Astrocyte (in vitro differentiated cells and primary cell): ENCODE measurements at places on chromosomes 5 and 9.

GRCh38 chr5:150021491-150022157, 21.1 kb downstream of the HMGXB3 start:
- no peaks in the 10 kb centered on the region for H3K27me3 ChIP-seq
- H3K4me1 ChIP-seq, result peaks cover 37% of the 10 kb centered on the region
- H3K36me3 ChIP-seq, result peaks cover 56% of the 10 kb centered on the region
- peak overlapping the region; percentile 79 for H3K27ac ChIP-seq

DNA sequence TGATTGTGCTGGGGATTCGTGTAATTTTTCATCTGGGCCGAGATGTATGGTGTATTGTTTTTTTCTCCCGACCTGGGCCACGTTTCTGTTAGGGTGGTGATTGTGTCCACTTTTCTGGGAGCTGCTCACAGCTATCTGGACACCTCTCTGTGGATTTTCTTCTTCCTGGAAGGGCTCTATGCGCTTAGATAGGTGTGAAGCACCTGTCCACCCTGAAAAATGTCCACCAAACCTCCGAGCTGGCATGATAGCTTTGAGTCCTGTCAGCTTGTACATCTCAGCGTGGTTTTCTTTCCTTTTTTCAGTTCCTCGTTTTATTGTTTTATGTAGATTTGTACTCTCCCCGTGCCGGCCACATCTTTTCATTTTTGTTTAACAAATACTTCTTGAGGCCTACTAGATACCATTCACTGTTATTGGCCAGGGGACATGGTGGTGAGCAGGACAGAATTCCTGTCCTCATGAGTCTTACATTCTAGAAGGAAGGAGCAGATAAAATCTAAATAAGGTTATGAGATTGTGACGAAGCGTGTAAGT, 1.1 kb downstream of the UGCG start:
- H3K36me3 ChIP-seq, result no peaks in the 10 kb centered on the region
- no peaks in the 10 kb centered on the region for H3K27me3 ChIP-seq
- H3K27ac ChIP-seq, result peak overlapping the region; percentile 90
- H3K4me1 ChIP-seq, result peaks cover 12% of the 10 kb centered on the region

- peak overlapping the region; percentile 75 for H3K4me3 ChIP-seq
- no peaks in the 10 kb centered on the region for H3K27me3 ChIP-seq
- peaks cover 12% of the 10 kb centered on the region for H3K4me1 ChIP-seq
- no peaks in the 10 kb centered on the region for H3K36me3 ChIP-seq
- peak overlapping the region; percentile 17 for H3K27ac ChIP-seq
These were observed 294 bp downstream of the ADRB2 start for GRCh38 chr5:148826739-148827070.

DNA sequence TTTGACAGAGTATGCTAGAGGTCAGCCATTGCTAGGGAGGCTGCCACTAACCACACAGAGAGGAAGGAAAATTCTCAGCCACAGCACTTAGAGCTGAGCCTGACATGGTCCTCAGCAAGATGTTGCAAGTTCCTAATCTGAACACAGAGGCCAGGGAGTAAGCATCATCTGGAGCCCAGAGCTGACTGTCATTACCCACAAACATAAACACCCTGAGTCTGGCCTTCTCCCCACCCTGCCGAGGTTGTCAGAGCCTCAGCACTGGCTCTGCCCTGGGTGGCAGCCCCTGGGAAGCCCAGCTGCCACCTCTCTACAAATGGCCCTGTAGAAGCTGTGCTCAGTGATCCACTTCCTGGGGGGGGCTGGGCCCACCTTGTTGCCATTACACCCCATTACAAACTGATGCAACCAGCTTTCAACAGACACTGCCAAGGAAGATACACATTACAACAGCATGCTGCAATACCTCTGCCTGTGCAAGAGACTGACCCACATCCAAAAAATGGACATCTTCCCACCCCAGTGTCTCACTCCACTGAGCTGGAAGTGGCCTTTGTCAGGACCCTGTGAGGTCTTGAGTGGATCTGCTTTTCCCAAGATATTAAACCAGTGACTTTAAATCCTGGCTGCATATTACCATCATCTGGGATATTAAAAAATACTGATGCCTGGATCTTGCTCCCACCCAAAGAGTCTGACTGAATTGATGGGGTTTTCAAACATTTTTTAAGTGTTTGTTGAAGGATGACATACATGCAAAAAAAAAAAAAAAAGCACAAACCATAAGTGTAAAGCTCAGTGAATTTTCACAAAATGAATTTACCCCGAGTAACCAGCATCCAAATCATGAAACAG, 33.0 kb downstream of the IRF1 start:
- no peaks in the 10 kb centered on the region for H3K27me3 ChIP-seq
- peak; percentile 59 for DNase-seq
- H3K4me1 ChIP-seq, result peaks cover 42% of the 10 kb centered on the region
- no peaks in the 10 kb centered on the region for H3K36me3 ChIP-seq
- H3K4me3 ChIP-seq, result no peak overlapping the region

GRCh38 chr5:6592601-6593000, 40.2 kb downstream of the NSUN2 start:
- no peak overlapping the region for H3K4me3 ChIP-seq
- H3K27me3 ChIP-seq, result no peaks in the 10 kb centered on the region
- H3K36me3 ChIP-seq, result peaks cover 9% of the 10 kb centered on the region

DNA sequence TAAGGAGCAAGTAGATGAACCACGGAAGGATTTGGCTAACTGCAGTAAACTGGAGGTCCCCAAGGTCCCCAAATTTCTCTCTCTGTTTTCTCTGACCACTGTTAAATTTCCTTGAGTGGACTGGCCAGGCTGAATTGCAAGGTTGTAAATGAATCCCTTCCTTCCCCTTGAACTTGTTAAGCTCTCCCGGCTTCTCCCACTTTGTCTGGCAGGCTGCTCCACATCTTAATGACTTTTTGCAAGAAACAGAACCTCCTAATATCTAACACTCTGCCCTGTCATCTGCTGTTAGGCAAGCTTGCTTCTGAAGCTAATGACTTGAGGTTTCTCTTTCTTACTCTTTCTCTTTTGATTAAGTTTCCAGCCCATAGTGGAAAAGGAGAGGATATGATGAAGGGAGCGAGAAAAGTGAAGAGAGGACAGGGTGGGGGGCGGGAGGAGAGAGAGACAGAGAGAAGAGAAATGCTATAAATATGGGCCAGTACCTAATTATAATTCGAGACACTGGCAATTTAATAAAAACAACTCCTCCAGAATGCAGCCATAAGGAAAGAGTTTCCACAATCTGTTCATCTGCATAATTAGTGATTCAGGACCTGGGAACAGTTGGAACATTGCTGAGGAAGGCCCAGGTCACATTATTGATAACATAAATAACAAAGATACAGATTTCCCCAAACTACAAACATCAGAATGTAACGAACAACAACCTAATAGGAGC, 437.3 kb upstream of the MPDZ start:
- no peaks in the 10 kb centered on the region for H3K36me3 ChIP-seq
- peaks cover 34% of the 10 kb centered on the region for H3K4me1 ChIP-seq
- H3K27ac ChIP-seq, result no peak overlapping the region
- H3K27me3 ChIP-seq, result no peaks in the 10 kb centered on the region

DNA sequence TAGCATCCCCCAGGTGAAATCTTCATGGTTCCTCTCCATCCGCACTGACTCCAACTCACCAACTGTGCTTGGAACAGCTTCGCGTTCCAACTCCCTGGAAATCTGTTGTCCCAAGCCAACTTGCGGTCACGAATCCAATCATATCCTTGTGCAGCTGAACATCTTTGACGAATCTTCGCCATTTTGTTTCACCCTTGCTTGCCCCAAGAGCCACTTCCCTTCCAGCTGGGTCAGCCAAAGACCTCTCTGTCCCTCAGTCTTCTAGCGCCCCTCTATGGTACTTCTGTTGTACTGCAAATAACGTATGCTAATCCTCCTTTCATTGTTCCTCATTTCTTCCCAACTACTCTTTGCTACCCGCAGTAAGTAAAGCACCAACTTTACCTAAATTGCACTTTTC, 61.0 kb upstream of the TARS1 start:
- H3K36me3 ChIP-seq, result no peaks in the 10 kb centered on the region
- no peak for DNase-seq
- no peak overlapping the region for H3K4me3 ChIP-seq
- no peak overlapping the region for H3K27ac ChIP-seq
- no peaks in the 10 kb centered on the region for H3K4me1 ChIP-seq

DNA sequence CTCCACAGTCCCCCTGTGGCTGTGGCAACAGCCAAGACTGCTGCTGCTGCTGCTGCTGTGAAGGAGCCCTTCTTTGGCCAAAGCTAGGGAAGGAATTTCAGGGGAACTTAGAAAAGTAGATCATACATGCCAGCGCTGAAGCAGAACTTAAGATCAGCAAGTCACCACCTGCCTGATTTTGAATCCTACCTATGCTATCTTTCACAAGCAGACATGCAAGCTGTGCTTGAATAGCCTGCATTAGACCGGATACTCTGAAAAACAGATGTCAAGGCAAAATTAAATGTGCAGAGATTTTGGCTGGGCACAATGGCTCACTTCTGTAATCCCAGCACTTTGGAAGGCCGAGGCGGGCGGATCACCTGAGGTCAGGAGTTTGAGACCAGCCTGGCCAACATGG, 99.3 kb upstream of the ZNF366 start:
- no peaks in the 10 kb centered on the region for H3K36me3 ChIP-seq
- H3K27ac ChIP-seq, result no peak overlapping the region
- DNase-seq, result no peak
- no peak overlapping the region for H3K4me3 ChIP-seq

GRCh38 chr9:69371001-69371400, 46.0 kb downstream of the ENTREP1 start:
- peak; percentile 59 for DNase-seq
- peaks cover 14% of the 10 kb centered on the region for H3K4me1 ChIP-seq
- no peak overlapping the region for H3K4me3 ChIP-seq
- H3K27me3 ChIP-seq, result no peaks in the 10 kb centered on the region
- no peaks in the 10 kb centered on the region for H3K36me3 ChIP-seq

- H3K36me3 ChIP-seq, result no peaks in the 10 kb centered on the region
- H3K27me3 ChIP-seq, result peaks cover 6% of the 10 kb centered on the region
- peak; percentile 8 for DNase-seq
- no peak overlapping the region for H3K4me3 ChIP-seq
These were observed 3.4 kb downstream of the SLC6A19 start for GRCh38 chr5:1204693-1205242.

DNA sequence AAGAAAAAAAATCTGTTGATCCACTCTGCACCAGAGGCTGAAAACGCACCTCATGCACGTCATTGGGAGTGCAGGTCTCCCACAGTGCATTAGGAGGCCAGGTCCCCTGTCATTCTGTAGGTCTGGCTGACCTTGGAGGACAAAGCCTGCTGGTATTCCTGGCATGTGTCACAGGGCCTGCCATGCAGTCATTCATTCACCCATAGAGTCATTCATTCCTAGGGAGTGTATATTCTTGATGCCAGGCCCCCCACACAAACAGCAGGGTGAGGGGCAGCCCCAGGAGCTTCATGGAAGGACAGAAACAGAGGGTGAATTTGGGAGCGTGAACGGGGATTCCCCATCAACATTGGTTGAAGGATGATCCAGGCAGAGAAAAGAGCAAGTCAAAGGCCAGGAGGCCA, 2.2 kb downstream of the GBGT1 start:
- no peak overlapping the region for H3K27ac ChIP-seq
- H3K4me3 ChIP-seq, result no peak overlapping the region
- peaks cover 14% of the 10 kb centered on the region for H3K27me3 ChIP-seq
- DNase-seq, result no peak
- no peaks in the 10 kb centered on the region for H3K36me3 ChIP-seq
- peaks cover 2% of the 10 kb centered on the region for H3K4me1 ChIP-seq

DNA sequence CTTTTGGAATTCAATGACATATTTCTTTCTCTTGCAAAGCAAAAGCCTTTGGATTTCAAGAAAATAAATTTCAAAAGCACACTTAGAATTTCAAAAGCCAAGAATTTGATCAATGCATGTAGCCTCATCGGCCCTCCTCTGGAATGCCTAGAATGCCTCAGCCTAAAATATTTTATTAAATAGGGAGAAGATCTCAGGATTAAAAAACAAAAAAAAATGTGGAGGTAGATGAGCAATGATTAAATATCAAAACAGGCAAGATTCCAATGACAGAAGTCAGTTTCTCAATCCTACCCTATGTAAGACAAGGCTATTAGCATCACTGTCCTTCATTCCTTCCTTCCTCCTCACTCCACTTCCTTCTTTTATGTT, 169.0 kb downstream of the CDH6 start:
- no peaks in the 10 kb centered on the region for H3K36me3 ChIP-seq
- DNase-seq, result peak; percentile 37
- H3K4me1 ChIP-seq, result peaks cover 36% of the 10 kb centered on the region
- H3K4me3 ChIP-seq, result no peak overlapping the region
- H3K27me3 ChIP-seq, result no peaks in the 10 kb centered on the region

DNA sequence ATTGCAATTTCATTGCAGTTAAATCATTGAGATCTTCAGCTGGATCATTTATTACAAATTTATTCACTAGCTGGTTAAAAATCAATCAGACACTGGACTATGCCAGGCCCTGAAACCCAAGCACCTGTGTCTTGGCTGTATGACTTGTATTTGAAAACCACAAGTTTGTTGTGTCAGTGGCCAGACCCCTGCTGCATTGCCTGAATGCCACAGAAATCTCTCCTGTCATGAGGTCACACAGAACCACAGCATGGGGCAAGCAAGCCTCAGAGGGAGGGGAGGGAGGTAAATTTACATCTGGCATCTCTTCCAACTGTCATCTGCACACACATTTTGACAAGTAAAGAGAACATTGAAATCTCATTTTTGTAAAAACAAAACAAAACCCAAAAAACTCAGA, 90.0 kb downstream of the ARRDC3 start:
- H3K27me3 ChIP-seq, result no peaks in the 10 kb centered on the region
- no peak overlapping the region for H3K4me3 ChIP-seq
- H3K27ac ChIP-seq, result no peak overlapping the region

- no peak overlapping the region for H3K27ac ChIP-seq
- no peak overlapping the region for H3K4me3 ChIP-seq
- DNase-seq, result no peak
- no peaks in the 10 kb centered on the region for H3K36me3 ChIP-seq
- H3K4me1 ChIP-seq, result peaks cover 4% of the 10 kb centered on the region
These were observed 66.6 kb upstream of the IFNK start for GRCh38 chr9:27457445-27457844.

GRCh38 chr5:38719916-38720315, 125.9 kb upstream of the OSMR start:
- H3K4me1 ChIP-seq, result peaks cover 9% of the 10 kb centered on the region
- H3K4me3 ChIP-seq, result no peak overlapping the region
- DNase-seq, result peak; percentile 76
- H3K36me3 ChIP-seq, result no peaks in the 10 kb centered on the region

DNA sequence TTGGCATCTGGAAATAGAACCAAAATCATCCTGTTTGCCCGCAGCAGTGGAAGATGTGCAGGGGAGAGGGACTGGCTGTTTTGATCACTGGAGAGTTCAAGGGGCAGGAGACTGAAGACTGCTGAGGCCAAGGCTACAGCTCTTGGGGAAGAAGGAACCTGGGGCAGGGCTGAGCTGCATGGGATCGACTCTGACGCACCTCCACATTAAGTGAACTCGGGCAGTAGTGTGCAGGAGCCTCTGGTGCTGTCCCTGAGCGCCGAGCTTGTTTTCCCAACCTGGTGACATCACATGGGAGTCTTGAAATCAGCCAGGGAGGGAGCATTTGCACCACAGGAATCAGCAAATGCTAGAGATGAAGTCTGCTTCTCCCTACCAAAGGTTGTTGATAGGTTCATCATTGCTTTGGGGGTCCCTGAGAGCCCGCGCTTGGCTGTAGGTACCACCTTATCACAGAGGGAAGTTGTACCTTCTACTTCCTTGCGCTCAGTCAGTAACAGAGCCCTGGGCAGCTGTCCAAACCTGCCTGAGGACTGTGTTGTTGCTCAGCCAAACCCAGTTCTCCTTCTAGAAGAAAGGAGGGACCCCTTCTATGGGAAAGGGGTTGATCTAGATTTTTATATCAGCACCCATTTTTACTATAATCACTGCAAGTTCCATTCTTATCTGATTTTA, 52.3 kb upstream of the CTSL start:
- H3K4me3 ChIP-seq, result no peak overlapping the region
- no peaks in the 10 kb centered on the region for H3K4me1 ChIP-seq
- no peak for DNase-seq
- no peak overlapping the region for H3K27ac ChIP-seq
- H3K27me3 ChIP-seq, result no peaks in the 10 kb centered on the region
